Activated B cell treated with CpG ODN at 0.5 μM for 24 hours (primary cell): ENCODE measurements at places on chromosomes 13 and 19. TPM values are rescaled to one million over a fixed set of nuclear protein-coding genes. Genes with fewer than 3 reads are reported as not detected.

Gene SYCN
- not detected in 2 replicates for total RNA-seq

DNA sequence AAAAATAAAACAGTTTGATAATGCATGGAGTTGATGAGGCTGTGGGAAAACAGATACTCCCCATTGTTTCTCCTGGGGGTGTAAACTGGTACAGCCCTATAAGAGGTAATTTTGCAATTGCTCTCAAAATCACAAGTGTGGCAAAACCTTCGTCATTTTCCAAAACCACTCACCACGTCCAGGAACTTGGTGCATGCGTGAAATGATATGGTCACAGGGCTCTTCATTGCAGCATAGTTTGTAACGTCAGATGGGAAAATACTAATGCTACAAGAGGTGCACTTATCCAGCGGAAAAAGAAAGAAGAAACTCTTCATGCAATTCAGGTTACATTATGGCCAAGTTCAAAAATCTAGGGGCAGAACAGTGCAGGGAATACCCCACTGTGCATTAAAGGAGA is 11.9 kb upstream of the PLAUR start:
- no peak for DNase-seq

- no peak for DNase-seq
These were observed 4.6 kb upstream of the ZNF845 start for GRCh38 chr19:53328967-53329366.

Gene CEACAM3
- not detected in 2 replicates for total RNA-seq

DNA sequence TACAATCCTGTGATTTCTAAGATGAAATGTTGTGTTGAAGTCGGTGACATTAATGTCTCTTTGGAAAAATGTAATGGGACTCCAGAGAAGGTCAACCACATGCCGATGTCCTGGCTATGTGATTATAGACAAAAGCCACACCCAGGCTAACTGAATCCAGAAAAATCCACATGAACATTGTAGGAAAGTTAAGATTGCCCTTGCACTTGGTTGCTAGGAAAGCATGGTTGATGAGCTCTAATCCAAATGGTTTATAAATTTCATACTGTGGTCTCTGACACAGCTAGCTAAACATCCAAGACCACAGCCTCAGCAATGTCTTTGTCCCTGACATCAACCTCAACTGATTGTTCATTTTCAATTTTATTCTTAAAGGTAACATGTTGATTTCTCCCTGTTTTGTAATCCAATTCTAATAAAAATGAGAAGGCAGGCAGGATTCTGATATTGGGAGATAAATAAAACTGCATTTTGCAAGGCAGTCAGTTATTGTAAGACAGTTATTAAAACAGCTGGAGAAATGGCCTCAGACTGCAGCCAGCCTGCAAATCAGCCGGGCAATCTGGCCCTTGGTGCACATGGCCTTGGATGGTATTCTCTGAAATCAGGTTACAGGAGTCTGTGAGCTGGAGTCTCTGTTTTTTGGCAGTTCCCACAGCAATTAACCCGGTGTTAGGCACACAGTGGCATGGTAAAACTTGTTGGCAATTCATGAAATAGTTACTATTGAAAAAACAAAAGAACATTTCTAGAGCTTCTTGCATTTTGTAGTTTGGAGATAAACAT is 93.9 kb downstream of the STARD13 start:
- no peak for DNase-seq

- no peak for DNase-seq
These were observed 13.8 kb downstream of the FPR1 start for GRCh38 chr19:51737924-51738323.

- no peak for DNase-seq
These were observed 120.0 kb downstream of the CYSLTR2 start for GRCh38 chr13:48773531-48774275.

GRCh38 chr13:71589032-71589431 is 278.0 kb downstream of the DACH1 start:
- no peak for DNase-seq

Gene ARRDC2
- 147 and 168 TPM in 2 replicates for total RNA-seq
